ENCODE measurements at places on chromosomes 2 and 18. TPM values are rescaled to one million over a fixed set of nuclear protein-coding genes. Genes with fewer than 3 reads are reported as not detected.

Gene TEX44
- not detected for total RNA-seq

Gene EGR4
- 0.31 TPM for total RNA-seq

Gene VWC2L
- not detected for total RNA-seq

Gene PDIA6
- total RNA-seq = 362 TPM

Gene ANKRD39
- total RNA-seq = 20.6 TPM

Gene DYNC1I2
- 74.0 TPM for total RNA-seq

Gene IL1B
- 0.24 TPM for total RNA-seq

Gene TCF7L1
- total RNA-seq = 6.7 TPM

Gene CIB4
- total RNA-seq = 0.34 TPM

Gene ANKRD30BL
- total RNA-seq = not detected

Gene SPR
- 140 TPM for total RNA-seq

Gene TCF23
- not detected for total RNA-seq

Gene FLACC1
- total RNA-seq = 0.18 TPM

Gene SP5
- not detected for total RNA-seq

Gene PARD6G
- total RNA-seq = 2.8 TPM

Gene SCN7A
- total RNA-seq = 0.01 TPM

Gene MOGAT1
- not detected for total RNA-seq

Gene FHOD3
- 2.8 TPM for total RNA-seq

Gene DAPL1
- total RNA-seq = not detected

Gene SCG2
- 0.88 TPM for total RNA-seq

Gene ASAP2
- 31.5 TPM for total RNA-seq

Gene RFX8
- not detected for total RNA-seq

Gene RAPGEF4
- 0.54 TPM for total RNA-seq

Gene CHRND
- not detected for total RNA-seq

Gene ACTG2
- total RNA-seq = not detected

Gene CCDC85A
- 0.20 TPM for total RNA-seq

All from A549 treated with CORT108297 at 1 μM for 4 hours (cell line).